Frontal cortex (tissue), 4 donors: ENCODE measurements at places on chromosomes 7 and 10. TPM values are rescaled to one million over a fixed set of nuclear protein-coding genes. Genes with fewer than 3 reads are reported as not detected.

- DNase-seq: no peak
Measured at GRCh38 chr10:120483006-120483405, 26.0 kb downstream of the PLPP4 start.

DNA sequence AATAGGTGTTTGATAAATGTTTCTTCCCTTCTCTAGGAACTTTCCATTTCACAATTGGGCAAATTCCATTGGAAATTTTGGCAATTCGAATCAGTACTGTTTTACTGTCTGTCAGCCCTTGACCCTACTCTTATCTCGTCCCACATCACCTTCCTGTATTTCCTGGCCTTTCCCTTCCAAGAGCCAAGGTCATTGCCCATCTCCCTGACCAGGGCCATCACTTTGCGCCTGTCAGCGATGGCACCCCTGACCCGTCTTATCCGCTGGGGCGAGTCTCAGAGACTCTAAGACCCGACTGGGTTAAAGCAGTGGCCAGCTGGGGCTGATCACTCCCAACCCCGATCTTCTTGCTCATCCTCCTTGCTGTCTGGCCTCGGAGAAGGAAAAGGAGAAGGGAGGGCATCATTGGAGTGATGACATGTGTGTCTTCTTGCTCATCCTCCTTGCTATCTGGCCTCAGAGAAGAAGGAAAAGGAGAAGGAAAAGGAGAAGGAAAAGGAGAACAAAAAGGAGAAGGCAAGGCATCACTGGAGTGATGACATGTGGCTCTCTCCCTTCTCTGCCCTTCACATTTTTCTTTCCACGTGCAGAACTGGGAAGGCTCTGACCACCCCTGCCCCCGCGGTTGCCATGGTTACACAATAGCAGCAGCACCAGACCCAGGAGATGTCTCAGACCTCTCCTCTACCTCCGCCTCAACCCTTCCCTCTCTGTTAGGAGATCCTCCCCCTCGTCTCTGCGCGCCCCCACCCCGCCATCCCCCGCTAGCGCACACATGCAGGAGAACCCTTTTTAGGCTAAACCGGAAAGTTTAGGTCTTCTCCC is 2.0 kb downstream of the SEMA3D start:
- no peak for DNase-seq

GRCh38 chr7:36303202-36304098 is 86.2 kb upstream of the ANLN start:
- DNase-seq: peak; percentile 77

DNA sequence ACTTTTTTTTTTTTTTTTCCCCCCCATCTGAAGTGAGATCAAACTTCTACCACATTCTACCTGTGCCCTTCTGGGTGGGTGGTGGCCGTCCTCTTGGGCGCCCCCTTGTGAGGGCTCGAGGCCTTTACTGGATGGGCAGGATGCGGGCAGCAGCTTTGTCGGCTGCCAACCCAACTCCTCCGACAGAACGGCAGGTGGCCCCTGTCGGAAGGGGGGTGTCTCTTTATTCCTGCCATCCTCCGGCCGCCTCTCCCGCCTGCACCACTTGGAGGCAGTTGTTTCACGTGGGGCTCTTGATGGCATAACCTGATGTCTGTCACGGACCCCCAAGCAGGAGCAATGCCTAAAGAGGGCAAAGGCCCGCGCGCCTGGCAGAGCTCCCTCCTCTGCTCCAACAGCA is 31.0 kb downstream of the AMZ1 start:
- peak; percentile 68 for DNase-seq

DNA sequence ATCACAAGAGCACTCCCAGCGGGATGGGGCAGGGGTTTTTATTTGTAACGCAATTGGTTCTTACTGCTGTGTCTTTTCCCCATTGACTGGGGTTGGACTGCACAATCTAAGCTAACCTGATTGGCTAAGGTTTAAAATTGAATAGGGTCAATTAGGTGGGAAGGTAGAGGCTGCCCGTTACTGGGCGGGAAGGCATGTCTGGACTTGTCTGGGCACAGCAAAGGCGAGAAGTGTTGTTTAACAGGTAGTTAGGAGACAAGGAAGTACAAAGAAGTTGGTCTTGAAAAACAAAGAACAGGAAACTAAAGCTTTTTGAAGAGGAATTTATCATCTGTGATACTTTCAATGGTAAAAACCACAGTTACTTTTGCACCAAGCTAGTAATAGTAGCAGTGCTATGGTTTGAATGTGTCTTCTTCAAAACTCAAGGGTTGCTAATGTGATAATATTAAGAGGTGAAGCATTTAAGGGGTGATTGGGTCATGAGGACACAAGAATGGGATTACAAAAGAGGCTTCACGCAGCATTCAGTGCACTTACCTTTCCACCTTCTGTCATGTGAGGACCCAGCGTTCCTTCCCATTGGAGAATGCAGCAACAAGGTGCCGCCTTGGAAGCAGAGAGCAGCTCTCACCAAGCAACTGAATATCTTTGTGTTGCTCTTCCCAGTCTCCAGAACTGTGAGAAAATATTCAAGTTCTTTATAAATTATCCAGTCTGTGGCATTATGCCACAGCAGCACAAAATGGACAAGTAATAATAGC is 875.5 kb upstream of the SORCS1 start:
- DNase-seq: no peak

- DNase-seq: no peak
Measured at GRCh38 chr10:5573968-5574641, 49.3 kb downstream of the CALML3 start.

DNA sequence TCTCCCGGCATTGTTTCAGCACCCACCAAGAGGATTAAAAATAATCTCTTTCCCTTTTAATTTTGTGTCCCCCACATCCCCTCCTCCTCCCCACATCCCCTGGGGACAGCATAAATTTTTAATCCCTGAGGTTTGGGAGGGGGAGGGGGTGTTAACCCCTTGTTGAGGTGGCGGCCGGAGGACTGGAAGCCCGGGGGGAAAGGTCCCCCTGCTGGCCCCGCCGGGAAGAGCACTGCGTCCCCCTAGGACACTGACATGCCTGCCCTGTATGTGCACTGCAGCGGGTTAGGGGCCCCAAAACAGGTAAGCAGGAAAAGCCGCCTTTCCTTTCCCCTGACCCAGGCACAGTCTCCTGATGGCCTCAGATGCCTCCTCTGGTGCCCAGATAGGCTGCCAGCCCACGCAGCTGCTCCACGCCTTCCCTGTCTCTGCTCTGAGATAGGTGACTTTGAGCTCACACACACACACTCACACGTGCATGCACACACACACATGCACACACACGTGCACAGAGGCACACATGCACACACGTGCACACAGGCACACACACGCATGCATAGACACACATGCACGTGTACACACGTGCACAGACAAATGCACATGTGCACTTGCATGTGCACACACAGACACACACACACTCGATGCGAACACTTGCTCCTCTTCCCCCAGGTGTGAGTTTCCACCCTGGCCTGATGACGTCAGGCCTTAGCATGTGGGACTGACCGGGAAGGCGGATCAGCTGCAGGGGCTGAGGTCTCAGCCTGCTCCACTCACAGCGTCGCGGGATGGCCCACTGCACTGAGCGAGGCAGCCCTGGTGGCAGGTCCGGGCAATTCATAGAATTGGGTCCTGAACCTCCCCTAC is 12.3 kb downstream of the CNPY1 start:
- peak; percentile 53 for DNase-seq

GRCh38 chr7:6495597-6496262 is 48.0 kb upstream of the DAGLB start:
- no peak for DNase-seq

Gene SRI
- total RNA-seq: 87.6 TPM
